ENCODE measurements at places on chromosomes 12 and 14. TPM values are rescaled to one million over a fixed set of nuclear protein-coding genes. Genes with fewer than 3 reads are reported as not detected.

Gene SRGAP1
- 5.4 TPM for total RNA-seq

Gene KRT72
- total RNA-seq = not detected

Gene RNASE7
- total RNA-seq = not detected

Gene KIAA0586
- 20.2 TPM for total RNA-seq

Gene SMAGP
- total RNA-seq = 2.8 TPM

Gene NTF3
- total RNA-seq = 0.83 TPM

Gene ETFBKMT
- total RNA-seq = 2.9 TPM

Gene CIROP
- total RNA-seq = not detected

Gene CCDC92
- 28.2 TPM for total RNA-seq

Gene GOLGA5
- total RNA-seq = 36.0 TPM

Gene SLC25A21
- total RNA-seq = 0.55 TPM

DNA sequence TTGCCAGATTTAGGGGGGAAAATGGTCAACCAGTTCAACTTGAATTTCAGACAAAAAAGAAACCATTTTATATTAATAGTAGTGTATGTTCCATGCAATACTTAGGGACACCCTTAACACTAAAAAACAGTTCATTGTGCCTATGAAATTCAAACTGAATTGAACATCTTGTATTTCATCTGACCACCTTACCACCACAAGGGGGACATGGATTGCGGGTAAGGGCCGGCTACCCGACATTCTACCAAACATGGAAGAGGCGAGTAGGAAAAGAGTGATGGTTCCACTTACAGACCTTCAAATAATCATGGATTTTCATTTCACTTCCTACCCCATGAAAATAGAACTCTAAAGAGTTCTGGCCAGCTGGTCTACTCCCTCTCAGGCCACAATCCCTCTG, 10.3 kb upstream of the STK38L start:
- DNase-seq = no peak

- no peak for DNase-seq
Observed at GRCh38 chr12:126763359-126763758, 1503.6 kb upstream of the TMEM132C start.

DNA sequence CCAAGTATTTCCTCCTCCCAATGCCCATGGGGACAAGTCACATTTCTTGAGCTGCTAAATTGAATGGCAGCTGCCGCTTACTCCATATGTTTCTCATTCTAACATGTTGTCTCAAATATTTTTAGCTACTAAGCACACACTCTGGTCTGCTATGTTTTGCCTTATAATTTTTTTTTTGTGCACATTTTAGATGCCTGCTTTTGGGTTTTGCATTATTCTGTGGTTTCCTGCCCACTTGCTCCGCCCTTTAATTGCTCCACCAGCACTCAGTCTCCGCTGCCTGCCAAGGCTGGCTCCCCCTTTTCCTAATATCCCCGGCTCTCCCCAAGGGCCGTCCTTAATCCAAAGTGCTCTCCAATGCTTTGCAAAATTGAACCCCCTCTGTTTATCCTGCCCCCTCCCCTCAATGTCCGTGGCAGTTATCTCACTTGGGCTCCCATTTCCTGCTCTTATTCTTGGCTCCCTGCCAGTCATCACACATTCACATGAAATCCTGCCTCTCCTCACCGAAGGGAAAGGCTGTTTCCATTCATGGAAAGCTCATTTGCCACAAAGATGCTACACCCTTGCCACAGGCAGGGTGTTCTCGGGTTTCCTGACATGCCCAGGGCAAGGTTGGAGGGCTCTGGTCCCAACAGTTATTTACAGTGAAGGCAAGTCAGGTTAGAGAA, 79.4 kb downstream of the C12orf75 start:
- DNase-seq = no peak

GRCh38 chr14:73753887-73754795, 40.0 kb upstream of the PNMA1 start:
- peak; percentile 83 for DNase-seq

- DNase-seq = no peak
Observed at GRCh38 chr12:67877727-67878126, 111.5 kb upstream of the IFNG-AS1 start.

- no peak for DNase-seq
Observed at GRCh38 chr14:26339381-26339780, 258.5 kb downstream of the NOVA1 start.

GRCh38 chr14:45526715-45527549, 273.9 kb upstream of the MIS18BP1 start:
- DNase-seq = no peak

DNA sequence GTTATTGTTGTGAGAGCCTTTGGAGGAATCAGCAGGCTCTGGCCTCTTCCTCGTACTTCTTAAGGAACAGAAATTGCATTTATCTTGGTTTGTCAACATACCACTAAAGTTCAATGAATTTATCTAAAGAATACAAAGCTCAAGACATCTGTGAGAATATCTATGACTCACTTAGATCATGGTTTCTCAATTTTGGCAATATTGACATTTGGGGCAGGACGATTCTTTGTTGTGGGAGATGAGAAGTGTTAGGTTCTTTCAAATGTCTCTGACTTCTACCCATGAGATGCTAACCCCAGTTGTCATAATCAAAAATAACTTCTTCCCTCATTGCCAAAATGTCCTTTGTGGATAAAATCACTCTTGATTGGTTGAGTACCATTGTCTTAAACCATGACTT, 1190.3 kb downstream of the GALC start:
- DNase-seq = no peak

DNA sequence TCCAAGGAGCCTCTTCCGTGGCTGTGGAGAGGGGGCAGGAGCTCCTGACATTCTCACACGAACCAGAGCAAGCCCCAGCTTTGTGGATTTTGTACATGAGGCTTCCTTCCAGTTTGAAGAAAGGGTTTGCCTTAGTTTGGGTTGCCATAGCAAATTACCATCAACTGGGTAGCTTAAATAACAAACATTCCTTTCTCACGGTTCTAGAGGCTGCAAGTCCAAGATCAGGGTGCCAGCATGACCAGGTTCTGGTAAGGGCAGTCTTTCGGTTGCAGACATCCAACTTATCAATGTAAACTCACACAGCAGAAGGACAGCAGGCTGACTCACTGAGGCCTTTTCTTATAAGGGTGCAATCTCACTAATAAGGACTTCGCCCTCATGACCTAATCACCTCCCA, 25.9 kb upstream of the STAB2 start:
- DNase-seq = no peak

GRCh38 chr12:4742416-4742970, 22.3 kb downstream of the GALNT8 start:
- no peak for DNase-seq

- DNase-seq = no peak
Observed at GRCh38 chr12:113328368-113328889, 6.5 kb downstream of the SLC8B1 start.

DNA sequence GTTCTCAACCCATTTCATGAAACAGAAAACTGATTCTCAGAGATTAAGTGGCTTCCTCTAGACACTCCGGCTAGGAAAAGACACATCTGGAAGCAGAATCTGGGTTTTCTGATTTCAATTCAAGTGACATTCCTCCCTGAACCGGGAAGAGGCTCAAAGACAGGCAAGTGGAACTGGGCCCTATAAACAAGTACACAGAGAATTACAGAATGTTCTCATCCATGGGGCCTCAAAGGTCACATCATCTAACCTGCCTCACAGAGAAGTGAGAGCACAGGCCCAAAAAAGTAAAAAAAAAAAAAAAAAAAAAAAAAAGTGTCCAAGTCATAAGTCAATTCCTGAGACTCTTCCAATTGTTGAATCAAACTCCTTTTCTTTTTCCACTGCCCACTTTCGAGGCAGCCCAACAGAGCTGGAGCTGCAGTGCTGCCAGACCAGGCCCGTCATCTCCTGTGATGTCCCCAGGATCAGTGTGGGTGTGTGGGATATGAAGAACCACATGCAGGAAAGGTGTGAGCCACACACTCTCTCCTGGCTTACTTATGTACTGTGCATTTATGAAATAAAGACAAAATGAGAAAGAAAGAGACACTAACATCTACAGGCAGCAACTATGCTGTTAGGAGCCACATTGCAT, 2.8 kb upstream of the KRT1 start:
- DNase-seq = no peak

DNA sequence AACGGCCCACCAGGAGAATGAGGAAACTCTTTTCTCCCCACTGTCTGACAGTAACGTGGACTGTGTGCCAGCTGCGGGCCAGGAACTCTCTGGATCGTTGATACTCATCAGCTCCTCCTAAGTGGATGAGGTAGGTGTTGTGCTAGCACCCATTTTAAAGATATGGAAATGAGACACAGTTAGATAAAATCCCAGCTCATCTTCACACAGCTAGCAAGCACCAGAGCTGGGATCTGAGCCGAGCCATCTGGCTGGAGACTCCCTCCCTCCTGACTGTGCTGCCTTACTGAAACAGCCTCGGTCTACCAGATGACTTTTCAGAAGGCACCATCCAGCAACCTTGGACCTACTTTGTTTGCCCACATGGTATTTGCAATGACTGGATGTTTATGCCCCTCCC, 49.2 kb downstream of the TMEM132D start:
- no peak for DNase-seq

DNA sequence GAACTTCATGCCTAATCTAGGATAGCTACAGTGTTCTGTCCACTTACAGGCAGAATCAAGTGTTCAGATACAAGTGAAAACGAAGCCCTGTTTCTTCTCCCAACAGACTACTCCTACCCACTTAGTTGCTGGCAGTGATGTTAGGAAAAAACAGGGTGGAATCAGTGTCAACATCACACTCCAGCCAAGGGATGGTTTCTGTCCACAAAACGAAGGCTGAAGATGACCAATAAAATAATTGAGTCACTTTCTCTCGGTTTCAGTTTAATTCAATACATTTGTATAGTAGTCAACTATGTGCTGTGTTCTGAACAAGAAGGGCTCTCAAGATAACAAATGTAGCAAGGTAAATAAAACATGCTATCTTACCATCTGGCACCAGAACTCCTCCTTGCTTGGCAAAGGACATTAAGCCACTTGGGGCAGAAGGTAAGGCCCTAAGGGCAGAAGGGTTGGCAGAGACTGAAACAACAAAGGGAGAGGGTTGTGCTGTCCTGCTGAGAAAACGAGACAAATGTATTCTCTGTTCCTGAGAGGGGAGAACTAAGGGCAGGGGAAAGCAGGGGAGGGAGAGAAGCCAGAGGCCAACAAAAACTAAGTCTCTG, 393.6 kb downstream of the DPF3 start:
- no peak for DNase-seq

- no peak for DNase-seq
Observed at GRCh38 chr12:124057691-124058090, 84.7 kb downstream of the ZNF664 start.

DNA sequence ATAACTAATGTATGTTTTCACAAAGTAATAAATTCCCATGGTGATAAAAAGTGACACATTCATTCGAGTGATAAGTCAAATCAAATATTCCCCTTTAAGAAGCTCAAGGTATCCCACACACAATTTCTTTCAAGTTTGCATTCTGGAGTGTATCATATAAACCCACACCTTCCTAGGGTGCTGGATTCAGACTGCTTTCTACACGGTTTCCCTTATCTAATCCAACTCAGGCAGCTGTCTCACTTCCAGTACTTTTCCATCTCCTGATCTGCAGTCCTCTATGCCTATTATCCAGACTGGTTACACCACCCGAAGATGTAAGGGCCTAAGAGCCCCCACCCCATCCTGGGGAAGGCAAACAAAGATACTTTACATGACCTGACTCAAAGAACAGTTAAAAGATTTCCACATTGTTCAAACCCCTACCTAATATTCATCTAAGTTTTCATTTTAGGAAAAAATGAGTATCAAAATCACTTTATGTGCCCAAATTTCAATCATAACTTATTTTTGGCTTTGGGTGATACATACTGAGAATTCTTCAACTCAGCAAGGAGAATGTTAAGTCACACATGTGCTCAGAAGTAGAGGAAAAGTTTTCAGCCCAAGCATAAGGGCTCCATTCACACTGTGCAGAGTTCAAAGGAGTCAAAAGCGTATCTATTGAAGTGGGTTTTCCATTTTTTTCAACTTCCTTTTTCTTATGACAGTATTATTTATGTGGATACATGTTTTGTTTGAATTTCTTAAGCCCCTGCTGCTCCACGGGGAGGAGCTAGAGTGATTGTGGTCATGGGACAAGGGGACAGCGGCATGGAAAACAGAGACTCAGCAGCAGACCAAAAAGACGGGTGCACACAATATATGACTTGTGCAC, 41.8 kb downstream of the CORO1C start:
- DNase-seq = peak; percentile 80

- DNase-seq = no peak
Observed at GRCh38 chr12:1213205-1213604, 222.2 kb downstream of the ERC1 start.

GRCh38 chr12:57244312-57244696, 6.7 kb downstream of the STAC3 start:
- peak; percentile 53 for DNase-seq

- no peak for DNase-seq
Observed at GRCh38 chr12:94594443-94594825, 55.9 kb downstream of the TMCC3 start.

- DNase-seq = no peak
Observed at GRCh38 chr12:111102102-111102739, 181.8 kb upstream of the MYL2 start.

DNA sequence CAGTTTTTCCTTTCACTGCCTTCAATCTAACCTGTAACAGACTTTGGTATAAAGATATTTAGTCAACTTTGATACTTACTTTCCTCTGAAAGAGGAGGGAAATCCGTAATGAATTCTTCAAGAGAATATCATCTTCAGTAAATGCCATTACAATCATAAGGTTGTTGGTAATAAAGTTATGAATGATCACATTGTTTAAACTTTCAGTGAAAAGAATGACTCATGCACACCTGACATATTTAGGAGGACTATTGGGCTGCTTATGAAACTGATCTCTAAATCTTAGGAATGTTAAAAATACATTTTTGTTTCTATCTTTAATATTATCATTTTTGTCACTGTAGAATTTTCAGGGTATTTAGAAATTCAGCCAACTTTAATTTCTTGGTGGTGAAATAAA, 474.7 kb downstream of the SLC16A7 start:
- DNase-seq = no peak

GRCh38 chr12:115044073-115044472, 360.1 kb upstream of the TBX3 start:
- DNase-seq = no peak

GRCh38 chr12:89383235-89384049, 31.1 kb upstream of the DUSP6 start:
- no peak for DNase-seq

- no peak for DNase-seq
Observed at GRCh38 chr14:37203423-37203822, 5.7 kb downstream of the MIPOL1 start.

DNA sequence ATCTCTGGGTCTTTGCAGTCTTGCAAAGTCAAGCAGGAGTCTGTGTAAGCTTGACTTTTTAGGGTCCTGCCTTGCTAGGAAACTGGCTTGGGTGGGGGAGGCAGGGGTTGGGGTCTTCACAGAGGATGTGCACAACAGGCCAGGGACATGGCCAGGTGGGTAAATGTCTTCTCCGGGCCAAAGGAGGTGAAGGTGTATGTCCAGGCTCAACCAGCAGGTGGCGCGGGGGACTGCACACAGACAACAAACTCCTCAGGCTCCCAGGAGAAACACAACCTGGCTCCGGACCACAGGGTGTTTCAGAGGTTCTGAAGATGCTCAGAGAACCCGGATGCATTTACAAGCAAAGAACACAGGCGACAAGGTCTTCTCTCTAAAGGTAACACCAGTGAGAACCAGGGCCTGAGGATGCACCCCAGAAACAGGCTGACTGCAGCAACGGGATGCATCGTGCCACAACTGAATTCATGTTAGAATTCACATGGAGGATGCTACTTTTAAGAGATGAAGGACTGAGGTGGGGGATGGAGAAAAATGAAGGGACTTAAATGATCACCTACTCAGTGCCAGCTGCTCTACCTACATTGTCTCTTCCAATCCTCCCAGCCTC, 56.0 kb downstream of the PLEKHG3 start:
- no peak for DNase-seq

GRCh38 chr12:54018468-54018984, 9.7 kb upstream of the HOXC6 start:
- no peak for DNase-seq

Measured in sigmoid colon (tissue), 7 donors.